ENCODE measurements at places on chromosomes 12 and 14.
A peak's percentile ranks its signal among the peaks of the same experiment; 100 is the strongest.

- DNase-seq = no peak
Measured at GRCh38 chr12:106962286-106962685, 6.6 kb downstream of the TMEM263 start.

- peak; percentile 85 for DNase-seq
Measured at GRCh38 chr12:1830981-1831963, 10.9 kb downstream of the LRTM2 start.

DNA sequence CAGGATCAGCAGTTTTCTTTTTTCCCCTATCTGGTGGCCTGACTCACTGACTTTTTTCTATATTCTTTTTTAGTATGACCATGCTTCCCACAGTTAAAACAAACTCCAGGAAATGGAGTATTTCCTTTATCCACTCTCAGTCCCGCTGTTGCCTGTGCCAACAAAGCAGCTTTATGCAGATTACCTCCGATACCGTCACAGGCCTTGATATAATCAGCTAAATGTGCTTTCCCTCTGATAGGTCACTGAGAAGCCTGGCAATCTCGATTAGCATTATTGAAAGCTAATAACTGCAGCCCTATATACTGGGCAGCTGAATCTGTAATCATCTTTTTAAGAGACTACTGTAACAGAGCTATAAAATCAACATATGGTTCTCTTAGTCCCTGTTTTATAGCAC lies 243.6 kb downstream of the KIF21A start:
- DNase-seq = no peak

DNA sequence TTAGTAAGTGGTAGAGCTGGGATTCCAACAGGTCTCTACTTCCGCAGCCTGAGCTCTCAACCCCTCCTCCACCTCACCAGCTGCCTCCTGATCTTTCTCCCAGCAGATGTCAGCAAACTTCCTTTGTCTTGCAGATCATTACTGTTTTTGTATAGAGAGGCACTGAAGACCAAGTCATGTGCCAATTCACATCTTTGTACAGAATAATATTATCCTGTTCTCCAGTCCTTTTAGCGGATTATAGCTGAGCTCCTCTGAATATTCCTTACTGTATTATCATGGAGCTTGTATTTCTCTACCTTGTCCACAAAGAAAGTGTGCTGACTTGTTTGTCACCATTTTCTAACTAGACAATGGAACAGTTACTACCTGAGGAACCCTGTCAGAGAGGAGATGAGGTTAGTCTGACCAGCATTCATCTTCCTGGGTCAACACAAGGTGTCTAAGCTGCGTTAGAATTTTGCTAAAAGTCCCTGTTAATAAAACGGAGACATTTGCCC lies 142.3 kb upstream of the ARHGAP5 start:
- DNase-seq = peak; percentile 51

DNA sequence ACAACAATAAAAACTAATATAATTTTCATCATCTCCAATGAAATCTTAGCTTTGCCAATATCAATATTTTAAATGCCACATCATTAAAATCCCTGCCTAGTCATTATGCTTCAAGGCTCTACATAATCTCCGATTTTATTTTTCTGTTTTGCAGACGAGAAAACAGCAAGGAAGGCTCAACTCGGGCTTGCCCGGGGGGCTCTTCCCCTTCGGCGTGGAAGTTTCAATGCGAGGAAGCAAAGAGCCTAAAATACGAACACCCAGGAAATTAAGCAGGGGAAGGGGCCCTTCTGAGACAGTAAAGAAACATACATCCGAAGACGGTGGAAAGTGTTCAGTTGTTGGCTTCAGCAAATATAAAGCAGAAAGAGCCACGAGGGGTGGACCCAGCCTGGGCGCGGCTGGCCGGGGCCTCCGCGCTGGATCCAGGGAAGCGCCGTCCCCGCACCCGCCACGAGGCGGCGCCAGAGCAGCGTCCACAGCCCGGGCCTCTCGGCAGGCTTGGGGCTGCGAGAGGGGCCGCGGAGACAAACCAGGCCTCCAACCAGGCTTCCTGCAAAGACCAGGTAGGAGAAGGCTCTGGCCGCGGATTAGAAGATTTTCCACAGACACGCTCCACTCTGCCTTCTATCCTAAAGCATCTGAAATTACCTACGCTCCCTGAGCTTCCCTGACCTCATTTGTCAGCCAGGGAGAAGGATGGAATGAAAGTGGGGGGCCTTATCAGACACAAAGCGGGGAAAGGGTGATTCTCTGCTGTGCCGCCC lies 77.2 kb downstream of the SERPINA3 start:
- DNase-seq = peak; percentile 75

DNA sequence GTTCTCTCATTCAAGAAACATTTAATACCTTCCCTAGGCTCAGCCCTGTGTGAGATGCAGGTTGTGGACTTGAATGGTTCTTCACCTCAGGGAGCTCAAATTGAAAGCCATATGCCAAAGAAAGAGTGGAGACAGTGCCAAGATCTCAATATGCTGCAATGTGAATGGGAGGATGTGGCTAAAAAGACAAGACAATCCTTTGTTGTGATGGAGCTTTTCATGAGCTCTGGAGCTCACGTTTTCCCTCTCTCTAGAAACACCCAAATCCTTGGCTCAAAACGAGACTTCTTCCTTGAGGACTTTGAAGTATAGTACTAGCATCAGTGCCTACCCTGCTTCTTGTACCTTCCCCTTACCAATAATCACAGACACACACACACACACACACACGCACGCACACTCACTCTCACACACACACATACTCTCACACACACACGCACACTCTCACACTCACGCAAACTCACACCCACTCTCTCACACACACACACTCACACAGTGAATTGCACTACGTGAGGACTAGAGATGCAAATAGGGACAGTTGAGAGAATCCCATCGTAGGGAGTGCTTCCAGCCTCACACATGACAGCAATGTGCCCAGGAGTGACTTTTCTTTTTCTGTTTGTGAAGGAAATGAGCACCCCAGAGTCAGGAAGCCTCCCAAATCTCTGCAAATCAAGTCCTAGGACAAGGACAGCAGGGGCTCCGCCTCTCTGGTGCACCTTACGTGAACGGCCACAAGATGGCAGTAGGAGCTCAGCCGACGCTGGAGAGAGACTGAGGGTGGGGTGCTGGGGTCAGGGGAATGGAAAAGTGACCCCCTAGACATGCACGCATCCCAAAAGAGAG lies 231.4 kb downstream of the PCNX1 start:
- peak; percentile 50 for DNase-seq

GRCh38 chr12:103676893-103677292 lies 89.8 kb downstream of the STAB2 start:
- no peak for DNase-seq

DNA sequence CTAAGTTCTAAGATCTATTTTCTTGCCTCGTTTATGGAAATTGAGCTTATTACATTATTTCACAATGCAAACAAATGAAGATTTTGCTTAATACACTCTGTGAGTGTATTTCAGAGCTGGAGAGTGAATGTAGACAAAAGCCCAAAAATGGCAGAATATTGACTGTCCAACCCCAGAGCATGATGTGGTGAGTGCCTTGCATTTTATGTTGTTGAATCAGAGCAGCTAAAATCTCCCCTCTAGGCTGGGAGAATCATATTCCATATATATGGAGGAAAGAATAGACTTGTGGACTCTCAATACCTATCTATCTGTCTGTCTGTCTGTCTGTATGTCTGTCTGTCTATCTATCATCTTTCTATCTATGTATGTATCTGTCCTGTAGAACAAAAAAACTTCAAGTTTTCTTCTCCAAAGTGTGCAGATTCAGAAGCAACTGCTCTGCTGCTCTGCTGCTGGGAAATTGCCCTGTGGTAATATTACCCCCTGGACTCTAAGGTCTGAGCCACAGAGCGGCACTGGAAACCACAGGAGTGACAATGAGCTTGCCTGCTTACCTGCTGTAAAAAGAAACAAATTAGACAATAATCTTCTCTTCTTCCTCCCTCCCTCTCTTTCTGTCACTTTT lies 209.4 kb upstream of the PRICKLE1 start:
- DNase-seq = no peak

DNA sequence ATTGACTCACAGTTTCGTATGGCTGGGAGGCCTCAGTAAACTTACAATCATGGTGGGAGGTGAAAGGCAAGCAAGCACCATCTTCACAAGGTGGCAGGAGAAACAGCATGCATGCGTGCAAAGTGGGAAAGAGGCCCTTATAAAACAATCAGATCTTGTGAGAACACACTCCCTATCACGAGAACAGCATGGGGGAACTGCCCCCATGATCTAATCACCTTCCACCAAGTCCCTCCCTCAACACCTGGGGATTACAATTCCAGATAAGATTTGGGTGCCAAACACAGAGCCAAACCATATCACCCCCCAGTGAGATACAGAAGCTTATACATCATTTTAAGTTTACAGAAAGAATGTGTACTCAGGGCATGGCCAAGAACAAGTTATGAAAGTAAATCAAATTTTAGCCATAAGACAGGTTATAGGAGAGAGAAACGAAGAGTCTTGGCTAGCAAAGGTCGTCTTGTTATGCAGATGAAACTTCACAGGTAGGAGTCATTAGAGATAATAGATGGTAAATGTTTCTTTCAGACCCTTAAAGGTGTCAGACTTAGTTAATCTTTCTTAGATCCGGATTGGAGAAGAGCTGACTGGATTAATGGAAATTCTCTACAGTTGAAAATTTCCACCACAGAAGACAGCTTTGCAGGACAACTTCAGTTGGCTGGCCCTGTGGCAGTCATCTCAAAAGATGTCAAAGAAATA lies 79.8 kb upstream of the SEL1L start:
- no peak for DNase-seq

DNA sequence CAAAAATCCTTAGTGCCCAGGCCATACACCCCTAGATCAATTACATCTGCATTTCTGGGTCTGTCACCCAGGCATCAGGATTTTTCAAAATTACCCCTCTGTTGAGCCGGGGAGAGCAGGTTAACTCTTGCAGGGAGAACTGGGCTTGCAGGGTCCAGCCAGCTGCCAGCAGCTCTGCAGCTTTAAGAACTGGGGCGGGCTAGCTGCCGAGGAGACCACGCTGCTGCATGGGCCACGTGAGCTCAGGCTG lies at the start of gene DGLUCY:
Gene DGLUCY (plus strand): TSS at position 245 of the 250 bp plus-strand sequence. CDS start 46,222 bp downstream, outside the sequence.
- DNase-seq = peak; percentile 91

DNA sequence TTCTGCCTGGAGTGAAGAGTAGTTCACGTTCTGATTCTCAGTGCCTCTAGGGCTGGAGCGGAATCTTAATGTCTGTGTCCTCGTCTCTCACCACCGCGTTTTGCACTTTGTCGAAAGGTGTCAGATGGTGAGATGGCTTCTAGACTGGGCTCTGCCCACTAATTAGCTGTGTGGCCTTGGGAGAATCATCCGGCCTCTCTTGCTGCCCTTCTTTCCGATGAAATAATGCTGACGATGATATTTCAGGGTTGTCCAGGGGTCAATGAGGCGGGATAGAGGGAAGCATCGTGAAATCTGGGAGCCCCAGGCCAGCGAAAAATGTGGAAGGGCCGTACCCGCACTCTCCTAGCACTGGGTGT lies 811 bp upstream of the GALNT16 start:
- no peak for DNase-seq

DNA sequence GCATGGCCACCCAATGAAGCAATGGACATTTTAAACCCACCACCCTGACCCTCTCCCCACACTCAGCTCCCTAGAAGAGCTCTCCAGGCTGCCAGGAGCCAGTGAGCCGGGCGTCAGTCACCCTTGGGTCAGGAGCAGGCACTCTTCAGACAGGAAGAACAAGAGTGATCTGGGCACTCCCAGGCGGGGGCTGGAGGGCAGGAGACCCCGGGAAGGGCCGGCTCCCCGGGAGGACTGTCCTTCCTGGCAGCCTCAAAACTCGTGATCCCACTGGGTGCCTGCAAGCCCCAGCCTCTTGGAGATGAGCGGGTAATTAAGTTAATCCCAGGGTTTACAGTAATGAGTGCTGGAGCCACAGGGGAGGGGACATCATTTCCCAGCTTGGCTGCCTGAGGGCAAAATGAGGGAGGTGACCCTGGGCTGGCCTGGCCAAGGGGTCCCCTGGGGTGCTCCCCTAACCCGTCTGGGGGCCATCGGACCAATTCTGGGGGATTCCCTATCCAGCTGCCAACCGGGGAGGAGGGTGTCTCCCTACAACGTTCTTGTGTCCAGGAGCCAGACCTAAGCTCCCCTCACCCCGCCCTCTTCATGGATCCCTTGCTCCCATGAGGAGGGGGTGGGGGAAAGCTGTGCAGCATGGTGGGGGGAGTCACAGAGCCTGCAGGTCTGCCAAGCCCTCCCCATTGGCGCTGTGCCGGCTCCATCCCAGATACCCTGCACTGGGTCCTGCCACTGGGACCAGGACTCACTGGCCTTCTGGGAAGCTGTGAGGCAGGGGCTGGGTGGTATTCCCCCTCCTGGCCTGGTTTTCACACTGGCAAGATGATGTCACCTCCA lies 59.2 kb downstream of the CCNK start:
- DNase-seq = no peak

DNA sequence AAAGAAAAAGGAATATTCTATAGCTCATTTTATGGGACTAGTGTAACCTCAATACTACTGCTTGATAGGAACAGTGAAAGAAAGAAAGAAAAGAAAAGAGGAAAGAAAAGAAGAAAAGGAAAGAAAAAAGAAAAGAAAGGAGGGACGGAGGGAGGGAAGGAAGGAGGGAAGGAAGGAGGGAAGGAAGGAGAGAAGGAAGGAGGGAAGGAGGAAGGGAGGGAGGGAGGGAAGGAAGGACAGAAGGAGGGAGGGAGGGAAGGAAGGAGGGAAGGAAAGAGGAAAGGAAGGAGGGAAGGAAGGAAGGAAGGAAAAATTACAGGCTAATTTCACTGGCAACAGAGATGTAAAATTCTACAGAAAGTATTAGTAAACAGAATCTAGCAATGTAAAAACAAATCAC lies 215.5 kb downstream of the ITPR2 start:
- DNase-seq = no peak

GRCh38 chr14:66752109-66752508 lies 244.2 kb downstream of the GPHN start:
- DNase-seq = no peak

GRCh38 chr12:128693115-128693514 lies 130.6 kb downstream of the SLC15A4 start:
- DNase-seq = no peak

GRCh38 chr12:116727261-116727660 lies 10.6 kb downstream of the SPRING1 start:
- no peak for DNase-seq

GRCh38 chr14:100786576-100787219 lies 39.2 kb upstream of the MEG3 start:
- no peak for DNase-seq
